ENCODE measurements at places on chromosomes 12 and 14.

- DNase-seq, result no peak
Measured at GRCh38 chr12:75848961-75849360, 182.6 kb downstream of the PHLDA1 start.

GRCh38 chr12:43294916-43295315, 257.1 kb downstream of the ADAMTS20 start:
- DNase-seq, result no peak

GRCh38 chr14:85934886-85935254, 404.9 kb downstream of the FLRT2 start:
- DNase-seq, result no peak

- peak; percentile 84 for DNase-seq
Measured at GRCh38 chr12:50039151-50039835, 14.0 kb upstream of the RACGAP1 start.

DNA sequence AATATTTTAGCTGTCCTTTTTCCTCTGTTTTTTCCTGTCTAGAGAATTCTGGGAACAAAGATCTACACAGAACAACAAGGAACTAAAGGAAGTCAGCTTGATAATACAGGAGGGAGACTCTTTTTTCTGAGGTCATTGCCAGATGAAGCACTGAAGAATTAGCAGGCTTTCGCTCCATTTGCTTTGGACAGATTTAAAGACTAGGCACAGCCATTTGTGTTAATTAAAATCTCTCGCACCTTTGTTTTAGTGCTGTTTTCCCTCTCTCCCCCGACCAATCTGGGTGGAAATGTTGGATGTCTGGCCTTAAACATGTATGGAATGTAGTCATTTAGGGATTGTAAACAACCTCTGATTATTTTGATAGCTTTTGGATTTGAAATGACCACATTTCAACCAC, 9.6 kb upstream of the GPHN start:
- no peak for DNase-seq

- DNase-seq, result no peak
Measured at GRCh38 chr12:67193704-67194103, 75.5 kb upstream of the CAND1 start.
